Sigmoid colon (tissue), 7 donors: ENCODE measurements at places on chromosomes 6 and 20.

DNA sequence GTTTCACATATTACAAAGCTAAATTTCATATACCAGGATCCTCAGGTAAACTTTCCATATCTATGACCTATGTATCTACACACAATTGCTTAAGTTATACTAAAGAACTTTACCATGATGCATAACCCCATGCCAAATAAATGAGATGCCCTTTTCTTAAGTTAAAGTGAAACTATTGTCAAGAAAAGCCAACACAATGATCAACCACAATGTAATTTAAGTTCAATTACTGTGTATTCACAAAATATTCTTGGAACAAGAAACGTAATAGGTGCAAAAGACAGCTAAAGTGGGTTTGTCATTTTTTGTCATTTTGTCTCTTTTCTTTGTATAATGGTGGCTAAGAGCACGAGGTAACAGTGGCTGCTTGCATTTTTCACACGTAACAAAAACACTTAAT, 158.0 kb upstream of the SHLD1 start:
- DNase-seq = no peak

GRCh38 chr20:62808211-62808865, 3.7 kb downstream of the OGFR start:
- no peak for DNase-seq

GRCh38 chr6:34602318-34603111, 46.4 kb upstream of the SPDEF start:
- DNase-seq = no peak

DNA sequence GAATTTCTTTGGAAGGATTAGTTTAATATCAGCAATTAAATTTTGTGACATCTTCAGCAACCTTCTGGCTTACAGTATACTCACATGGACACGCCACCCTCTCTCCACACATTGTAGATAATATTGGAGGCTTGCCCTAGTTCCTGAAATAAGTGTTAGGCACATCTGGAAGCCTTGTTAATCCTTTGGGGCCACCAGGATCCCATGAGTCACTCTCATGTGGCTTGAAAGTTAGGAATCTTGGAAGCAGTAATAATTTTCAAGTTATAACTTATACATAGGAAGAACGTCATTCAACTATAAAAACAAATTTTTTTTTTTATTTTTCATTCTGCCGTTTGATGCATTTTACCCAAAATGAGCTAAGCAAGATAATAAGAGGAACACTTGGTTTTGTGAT, 20.5 kb downstream of the LAMA4 start:
- peak; percentile 73 for DNase-seq

GRCh38 chr20:32839982-32840285, 18.8 kb upstream of the EFCAB8 start:
- DNase-seq = no peak
